ENCODE measurements at places on chromosomes 16 and 17.

GRCh38 chr17:70332356-70333210, 163.3 kb downstream of the KCNJ2 start:
- no peak for DNase-seq

DNA sequence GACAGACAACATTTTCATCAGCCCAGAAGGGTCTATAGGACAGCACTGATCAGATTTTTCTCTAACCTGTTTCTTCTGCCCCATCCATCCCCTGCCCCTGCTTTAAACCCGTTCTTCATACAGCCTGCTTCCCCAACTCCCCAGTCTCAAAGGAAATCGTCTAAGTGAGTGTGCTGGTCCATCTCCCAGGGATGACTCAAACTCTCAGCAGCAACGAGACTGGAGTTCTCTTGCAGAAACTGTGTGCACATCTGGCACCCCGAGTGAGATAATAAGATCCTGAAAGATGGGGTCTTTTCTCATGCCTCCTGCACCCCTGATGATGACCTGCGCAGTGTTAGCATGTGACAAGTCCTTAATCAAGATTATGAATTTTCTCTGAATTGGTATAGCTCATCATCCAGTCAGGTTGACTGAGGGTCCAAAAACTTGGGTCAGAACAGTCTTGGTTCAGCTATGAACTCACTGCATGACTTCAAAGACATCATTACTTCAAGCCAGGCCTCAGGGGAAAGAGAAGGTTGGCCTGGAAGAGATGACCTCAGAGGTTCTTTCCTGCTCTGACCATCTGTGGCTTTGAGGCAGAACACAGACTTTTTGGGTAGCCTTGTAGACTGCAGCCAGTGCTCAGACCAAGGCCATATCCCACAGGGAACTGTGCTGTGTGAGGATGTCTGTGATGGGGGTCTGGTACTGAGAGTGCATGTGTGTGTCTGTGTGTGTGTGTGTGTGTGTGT, 117.9 kb downstream of the SPACA3 start:
- DNase-seq = no peak

DNA sequence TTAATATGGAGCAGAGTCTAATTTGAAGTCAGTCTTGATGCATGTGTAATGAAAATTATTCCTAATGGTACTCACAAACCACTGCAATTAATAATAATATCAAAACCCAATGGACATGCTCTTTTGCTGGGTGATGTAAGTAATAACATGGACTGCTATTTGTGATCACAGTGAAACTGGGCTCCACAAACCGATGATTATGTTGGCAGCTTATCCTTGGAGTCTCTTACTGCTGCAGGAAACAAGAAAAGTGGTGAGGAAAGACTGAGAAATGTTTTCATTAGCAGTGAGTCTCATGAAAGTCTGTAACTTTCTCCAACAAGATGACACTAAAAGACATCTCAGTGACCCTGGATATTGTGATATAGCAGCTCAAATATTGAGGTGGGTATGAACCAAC, 45.2 kb downstream of the TMEM100 start:
- peak; percentile 38 for DNase-seq

DNA sequence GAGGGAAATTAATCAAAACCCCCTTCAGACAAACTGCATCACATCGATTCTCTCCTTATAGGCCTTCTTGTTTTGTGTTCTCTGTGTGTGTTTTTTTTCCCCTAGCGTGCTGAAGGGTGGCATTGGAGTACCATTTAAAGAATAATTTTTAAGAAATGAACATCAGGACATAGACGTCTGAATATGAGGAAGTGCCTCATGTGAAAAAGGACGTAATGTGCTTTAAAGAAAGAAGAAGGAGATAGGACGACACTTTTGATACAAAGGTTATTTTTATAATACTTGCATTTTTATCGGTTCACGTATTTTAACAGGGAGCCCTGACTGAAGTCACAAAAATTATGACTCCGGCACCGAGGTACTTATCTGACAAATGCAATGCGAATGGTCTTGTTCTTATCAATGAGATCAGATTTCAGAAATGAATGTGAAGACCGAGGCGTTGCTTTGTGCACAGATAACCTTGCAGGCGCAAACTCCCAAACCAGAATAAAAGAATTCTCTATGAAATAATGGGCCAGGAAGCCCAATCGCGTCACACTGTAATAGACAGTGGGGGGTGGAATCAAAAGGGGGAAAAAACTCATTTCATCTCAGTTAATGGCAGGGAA, 606.3 kb downstream of the MAF start:
- no peak for DNase-seq

DNA sequence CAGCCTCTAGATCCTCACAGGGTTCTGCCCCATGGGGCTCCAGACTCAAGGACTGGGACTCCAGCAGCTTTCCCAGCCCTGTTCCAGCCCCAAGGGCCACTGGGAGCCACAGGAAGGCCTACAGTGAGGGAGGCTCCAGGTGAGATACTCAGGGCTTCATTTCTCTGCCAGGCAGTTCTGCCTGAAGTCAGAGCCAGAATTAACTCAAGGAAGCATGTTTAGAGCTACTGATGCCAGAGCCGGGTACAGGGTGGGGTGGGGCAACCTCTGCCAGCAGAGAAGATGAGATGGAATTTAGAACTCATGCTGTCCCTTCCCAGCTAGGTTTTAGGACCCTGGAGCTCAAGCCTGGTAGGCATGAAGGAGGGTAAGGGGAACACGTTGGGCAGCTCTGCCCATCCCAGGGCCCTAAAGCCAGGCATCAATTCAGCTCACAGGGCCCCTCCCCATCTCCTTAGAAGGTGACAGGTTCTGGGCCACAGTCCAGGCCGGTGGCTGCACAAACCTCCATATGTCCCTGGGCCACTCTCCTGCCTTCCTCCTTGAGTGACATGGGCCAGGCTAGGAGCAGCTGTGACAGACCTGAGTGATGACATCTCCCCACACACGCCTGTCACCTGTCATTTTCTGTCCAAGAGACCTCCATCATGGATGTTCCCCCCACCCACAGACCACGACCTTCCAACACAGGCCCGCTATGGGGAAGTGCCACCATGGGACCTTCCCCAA, 24.5 kb upstream of the SPPL2C start:
- no peak for DNase-seq

DNA sequence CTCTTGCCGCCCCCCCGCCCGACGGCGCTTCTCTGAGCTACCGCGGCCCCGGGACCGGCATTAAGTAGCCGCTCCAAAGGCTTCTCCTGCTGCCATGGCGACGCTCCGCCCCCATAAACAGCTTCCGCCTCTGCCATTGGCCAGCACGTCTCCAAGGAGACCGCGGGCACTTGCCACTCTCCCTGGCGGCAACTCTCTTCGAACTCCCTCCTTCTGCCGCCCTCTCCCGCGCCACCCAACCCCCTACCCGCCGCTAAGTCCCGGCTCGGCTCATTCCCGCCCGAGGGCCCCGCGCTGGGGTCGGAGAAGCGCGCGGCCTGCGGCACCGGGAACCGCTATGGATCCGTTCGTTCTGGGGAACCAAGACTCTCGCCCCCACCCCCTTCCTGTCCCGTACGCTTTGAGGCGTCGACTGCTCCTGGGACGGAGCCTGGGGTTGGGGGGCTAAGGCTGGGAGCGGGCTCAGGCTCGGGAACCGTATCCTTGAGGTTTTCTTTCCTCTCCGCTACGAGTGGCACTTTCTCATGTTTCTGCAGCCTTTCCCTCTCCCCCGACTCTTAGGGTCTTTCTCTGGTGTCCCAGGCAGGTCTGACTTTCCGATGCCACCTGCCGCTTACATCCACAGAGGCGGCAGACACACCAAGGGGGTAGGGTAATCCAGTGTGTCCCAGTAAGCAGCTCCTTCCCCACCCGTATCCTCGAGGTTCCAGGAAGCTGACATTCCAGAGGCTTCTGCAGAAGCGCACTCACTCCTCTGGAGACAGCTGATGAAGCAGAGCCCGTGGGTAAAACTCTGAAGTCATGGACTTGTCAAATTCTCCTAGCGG, at the start of gene FOXJ1:
TSS of gene FOXJ1 (minus strand) at position 34 of the 827 bp plus-strand sequence. CDS start 850 bp downstream, outside the sequence.
- peak; percentile 74 for DNase-seq

DNA sequence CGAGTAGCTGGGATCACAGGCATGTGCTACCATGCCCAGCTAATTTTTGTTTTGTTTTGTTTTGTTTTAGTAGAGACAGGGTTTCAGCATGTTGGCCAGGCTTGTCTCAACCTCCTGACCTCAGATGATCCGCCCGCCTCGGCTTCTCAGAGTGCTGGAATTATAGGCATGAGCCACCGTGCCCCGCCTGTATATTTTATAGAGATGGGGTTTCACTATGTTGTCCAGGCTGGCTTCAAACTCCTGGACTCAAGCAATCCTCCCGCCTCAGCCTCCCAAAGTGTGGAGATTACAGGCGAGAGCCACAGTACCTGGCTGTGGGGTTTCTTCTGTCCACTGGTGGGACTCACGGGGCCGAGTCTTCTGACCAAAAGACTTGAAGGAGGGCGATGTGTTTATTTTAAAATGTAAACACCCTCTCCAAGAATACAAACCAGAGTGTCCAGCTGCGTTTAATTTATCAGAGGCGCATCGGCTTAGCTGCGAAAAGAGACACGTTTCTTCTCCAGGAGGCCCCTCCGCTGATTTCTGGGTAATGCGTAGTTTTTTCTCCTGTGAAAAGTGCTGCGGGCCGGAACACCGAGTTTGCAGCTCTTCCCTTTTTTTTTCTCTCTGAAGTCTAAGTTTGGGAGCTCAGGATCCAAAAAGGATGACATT, 86.9 kb upstream of the CIBAR2 start:
- DNase-seq = peak; percentile 85

GRCh38 chr16:49644145-49644463, 211.8 kb downstream of the ZNF423 start:
- DNase-seq = no peak

GRCh38 chr17:42751628-42752027, 6.8 kb upstream of the EZH1 start:
- DNase-seq = no peak

GRCh38 chr17:50981279-50981678, 115.1 kb upstream of the TOB1 start:
- no peak for DNase-seq

- peak; percentile 90 for DNase-seq
These were observed 1.0 kb downstream of the ORAI3 start for GRCh38 chr16:30949650-30950515.

- no peak for DNase-seq
These were observed 5.3 kb downstream of the NKIRAS2 start for GRCh38 chr17:42025191-42025579.

- DNase-seq = no peak
These were observed 332.2 kb upstream of the KIF2B start for GRCh38 chr17:53490447-53490968.

GRCh38 chr17:49471089-49471683, 23.9 kb upstream of the NGFR start:
- no peak for DNase-seq

GRCh38 chr16:23398987-23399805, 53.8 kb downstream of the COG7 start:
- DNase-seq = no peak

- no peak for DNase-seq
These were observed 20.7 kb upstream of the SIAH1 start for GRCh38 chr16:48405907-48406306.

GRCh38 chr17:9887508-9887907, 17.6 kb downstream of the RCVRN start:
- no peak for DNase-seq
